ENCODE measurements at places on chromosomes 6 and 20.

- DNase-seq = no peak
Observed at GRCh38 chr20:34500823-34501222, 15.4 kb upstream of the DYNLRB1 start.

DNA sequence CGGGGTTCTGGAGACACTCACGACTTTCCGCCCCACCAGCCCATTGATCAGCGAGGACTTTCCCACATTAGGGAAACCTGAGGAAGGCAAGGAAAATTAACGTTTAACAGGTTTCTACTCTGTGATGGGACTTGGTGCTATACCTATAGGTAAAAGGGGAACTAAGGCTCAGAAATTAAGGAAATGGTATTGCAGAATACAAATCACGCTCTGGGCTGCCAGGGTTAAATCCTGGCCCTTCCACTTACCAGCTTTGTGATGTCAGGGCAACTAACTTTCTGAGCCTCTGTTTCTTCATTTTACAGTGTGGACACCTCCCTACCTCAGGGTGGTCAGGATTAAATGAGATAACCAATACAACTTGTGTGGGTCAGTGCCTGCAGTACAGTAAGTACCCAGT, 8.8 kb downstream of the GNL1 start:
- DNase-seq = no peak

GRCh38 chr6:84348801-84349200, 121.4 kb upstream of the CEP162 start:
- no peak for DNase-seq

DNA sequence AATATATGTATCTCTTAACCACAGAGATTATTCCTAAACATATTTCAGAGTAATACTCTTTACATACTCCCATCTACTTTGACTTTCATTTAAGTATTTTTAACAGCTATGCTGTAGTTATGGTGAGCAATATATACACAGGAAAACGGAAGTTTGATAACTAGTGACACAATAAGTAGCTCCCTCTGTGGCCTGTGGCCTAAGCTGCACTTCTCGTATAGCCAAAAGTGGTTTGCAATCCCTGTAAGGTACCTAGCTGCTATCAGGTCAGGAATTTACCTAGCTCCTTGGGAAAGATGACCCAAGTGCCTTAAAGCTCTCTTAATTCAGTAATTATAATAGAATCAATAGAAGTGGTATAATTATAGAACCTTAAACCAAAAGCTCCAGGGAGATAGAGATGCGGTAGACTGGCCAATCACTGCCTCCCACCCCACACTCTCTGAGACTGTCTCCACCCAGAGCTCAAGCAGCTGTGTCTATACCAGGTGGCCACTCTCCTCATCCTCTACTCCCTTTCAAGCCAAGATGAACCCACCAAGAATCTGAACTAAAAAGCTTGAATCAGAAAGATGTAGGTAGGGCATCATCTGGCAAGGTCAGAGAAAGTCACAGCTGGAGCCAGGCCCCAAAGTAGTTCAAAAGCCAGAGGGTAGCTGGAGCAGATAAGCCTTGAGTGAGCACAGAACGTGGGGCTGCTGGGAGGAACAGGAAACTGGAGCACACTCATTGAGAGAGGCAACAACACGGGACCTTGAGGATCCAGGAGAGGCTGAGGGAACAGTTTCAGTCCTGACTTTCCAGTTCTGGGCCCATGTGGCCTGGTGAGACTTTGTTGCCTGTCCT, 84.9 kb upstream of the ASF1A start:
- DNase-seq = no peak

DNA sequence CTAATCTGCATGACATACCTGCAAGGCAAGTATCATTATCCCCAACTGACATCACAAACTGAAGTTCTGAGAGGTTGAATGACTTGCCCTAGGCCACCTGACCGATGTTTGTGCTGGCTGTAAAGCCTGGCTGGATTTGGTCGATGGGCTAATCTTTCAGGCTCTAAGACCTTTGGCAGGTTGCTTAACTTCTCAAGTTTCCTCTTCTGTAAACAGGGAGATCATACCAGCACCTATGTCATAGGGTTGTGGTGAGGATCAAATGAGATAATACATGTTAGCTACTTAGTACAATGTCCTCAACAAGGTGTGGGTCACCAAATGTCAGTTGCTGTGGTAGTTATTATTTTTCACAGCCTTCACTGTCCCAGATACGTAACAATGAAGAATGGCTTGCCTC, 14.2 kb downstream of the ANKRD66 start:
- no peak for DNase-seq

DNA sequence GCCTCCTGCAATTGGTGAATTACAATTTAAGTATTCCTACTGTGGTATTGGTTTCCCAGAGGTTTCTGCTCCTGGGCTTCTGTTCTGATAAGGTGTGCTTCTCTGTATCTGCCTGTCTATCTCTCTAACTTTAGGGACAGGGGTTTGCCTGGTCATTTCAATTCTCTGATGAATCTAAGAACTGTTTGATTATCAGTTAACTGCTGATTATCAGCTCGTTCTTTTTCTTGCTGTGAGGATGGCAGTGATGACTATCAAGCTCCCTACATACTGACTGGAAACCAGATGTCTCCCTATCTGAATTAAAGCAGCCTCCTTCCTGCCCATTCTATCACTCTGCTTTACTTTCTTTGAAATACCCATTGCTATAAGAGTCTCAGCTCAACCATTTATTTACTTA, 120.5 kb downstream of the INSM1 start:
- peak; percentile 84 for DNase-seq

DNA sequence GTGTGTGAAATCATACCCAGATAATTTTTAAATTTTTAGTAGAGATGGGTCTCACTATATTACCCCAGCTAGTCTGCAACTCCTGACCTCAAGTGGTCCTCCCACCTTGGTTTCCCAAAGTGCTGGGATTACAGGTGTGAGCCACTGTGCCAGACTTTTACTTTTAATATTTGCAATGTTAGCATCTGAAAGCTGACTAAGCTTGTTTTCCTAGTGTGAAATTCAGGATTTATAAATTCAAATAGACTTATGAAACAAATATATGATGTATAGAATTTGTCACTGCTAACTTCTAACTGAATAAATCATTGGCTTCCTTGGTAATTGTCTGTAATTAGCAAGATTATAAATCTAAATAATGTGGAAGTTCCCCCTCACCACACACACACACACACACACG, 58.8 kb upstream of the SLC22A23 start:
- no peak for DNase-seq

GRCh38 chr6:17725083-17725482, 18.4 kb upstream of the NUP153 start:
- DNase-seq = peak; percentile 93

GRCh38 chr6:119921491-119922010, 572.0 kb upstream of the MAN1A1 start:
- DNase-seq = no peak

DNA sequence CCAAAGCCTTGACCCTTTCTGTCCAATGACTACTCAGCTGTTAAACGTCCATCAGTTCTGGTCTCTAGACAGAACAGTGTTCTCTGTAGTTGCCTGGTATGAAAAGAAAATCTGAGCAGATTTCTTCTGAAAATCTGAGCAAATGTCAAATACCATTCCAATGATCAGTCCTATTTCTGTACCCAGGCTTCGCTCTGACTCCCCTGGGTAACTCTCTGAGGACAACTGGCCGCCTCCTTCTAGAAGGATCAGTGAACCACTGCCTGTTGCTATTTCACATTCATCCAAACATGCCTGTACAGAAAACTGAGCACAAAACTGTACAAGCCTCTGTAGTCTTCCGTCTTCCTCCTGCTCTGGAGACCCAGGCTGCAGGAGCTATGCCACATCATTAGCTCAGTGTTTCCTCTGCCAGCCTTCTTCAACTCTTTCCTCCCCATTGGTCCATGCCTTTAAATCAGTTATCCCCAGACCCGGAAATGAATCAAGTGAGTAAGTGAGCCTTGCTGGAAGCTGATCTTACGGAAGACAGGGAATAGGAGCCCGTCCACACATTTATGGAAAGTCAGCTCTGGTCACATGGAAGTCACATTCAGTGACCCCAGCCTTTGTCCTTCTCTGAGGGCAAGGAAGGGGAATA, 63.3 kb downstream of the DAAM2 start:
- no peak for DNase-seq

- DNase-seq = peak; percentile 4
Observed at GRCh38 chr6:25250878-25251277, 28.3 kb upstream of the CARMIL1 start.

DNA sequence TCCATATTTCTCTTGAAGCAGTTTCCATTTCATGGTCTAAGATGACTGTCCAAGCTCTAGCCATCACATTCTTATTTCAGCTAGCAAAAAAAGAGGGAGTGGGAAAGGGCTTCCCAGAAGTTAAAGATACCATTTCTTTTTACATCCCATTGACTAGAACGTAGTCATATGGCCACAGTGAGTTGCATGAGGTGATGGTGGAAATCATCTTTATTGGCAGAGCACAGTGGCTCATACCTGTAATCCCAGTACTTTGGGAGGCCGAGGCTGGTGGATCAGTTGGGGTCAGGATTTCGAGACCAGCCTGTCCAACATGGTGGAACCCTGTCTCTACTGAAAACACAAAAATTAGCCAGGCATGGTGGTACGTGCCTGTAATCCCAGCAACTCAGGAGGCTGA, 99.6 kb downstream of the ISM1 start:
- no peak for DNase-seq

DNA sequence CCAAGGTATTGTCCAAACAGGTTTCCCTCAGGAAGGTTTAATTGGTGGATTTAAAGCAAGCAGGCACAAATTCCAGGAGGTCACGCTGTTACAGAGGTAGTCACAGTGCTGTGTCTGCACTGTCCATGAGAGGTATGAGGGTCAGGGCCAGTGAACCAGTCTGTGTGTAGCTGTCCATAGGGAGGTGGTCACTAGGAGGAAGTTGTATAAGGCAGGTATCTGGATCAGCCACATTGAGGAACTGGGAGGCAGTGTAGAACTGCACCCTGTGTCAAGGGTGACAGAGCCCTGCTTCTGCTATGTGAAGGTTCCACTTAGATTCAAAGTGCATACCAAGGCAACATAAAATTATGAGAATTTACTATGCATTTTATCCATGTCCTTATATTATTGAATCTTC, 73.3 kb downstream of the MAP3K4 start:
- DNase-seq = no peak

DNA sequence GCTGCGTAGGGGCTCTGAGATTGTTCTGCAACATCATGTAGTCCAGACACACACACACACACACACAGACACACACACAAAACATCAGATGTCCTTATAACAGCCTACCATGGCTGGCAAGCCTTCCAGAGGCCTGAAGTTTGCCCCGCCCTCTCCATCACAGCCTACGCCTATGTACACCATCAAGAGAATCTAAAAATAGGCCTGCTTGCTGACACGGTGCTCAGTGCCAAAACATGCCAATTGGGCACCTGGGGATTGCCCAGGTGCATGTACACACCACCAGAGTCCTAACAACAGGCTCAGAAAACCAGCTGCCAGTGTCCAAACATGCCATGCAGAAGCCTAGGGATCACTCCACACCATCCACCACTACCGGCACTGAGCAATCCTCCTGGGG, 391.7 kb upstream of the SPTLC3 start:
- DNase-seq = no peak

GRCh38 chr6:5462856-5463255, 201.5 kb downstream of the FARS2 start:
- no peak for DNase-seq

- DNase-seq = peak; percentile 64
Observed at GRCh38 chr6:34491091-34491430, 25.2 kb downstream of the PACSIN1 start.

GRCh38 chr20:7210910-7211309, 443.4 kb downstream of the BMP2 start:
- no peak for DNase-seq

DNA sequence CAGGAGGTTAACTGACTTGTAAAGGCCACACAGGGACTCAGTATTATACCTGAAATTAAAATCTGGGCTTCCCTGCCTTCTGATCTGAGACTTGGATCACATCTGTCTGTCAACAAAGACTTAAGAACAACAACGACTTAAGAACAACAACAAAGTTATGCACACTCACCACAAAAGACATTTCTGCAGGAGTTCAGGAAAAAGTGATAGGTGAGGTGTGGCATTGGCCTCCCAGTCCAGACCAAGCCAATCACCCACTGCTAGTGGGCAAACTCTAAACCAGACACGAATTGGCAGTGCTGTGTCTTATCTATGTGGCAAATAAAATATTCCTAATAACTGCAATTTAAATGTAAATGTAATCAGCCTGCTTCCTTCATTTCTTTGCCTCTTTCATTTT, 61.3 kb downstream of the PRDM1 start:
- DNase-seq = no peak

DNA sequence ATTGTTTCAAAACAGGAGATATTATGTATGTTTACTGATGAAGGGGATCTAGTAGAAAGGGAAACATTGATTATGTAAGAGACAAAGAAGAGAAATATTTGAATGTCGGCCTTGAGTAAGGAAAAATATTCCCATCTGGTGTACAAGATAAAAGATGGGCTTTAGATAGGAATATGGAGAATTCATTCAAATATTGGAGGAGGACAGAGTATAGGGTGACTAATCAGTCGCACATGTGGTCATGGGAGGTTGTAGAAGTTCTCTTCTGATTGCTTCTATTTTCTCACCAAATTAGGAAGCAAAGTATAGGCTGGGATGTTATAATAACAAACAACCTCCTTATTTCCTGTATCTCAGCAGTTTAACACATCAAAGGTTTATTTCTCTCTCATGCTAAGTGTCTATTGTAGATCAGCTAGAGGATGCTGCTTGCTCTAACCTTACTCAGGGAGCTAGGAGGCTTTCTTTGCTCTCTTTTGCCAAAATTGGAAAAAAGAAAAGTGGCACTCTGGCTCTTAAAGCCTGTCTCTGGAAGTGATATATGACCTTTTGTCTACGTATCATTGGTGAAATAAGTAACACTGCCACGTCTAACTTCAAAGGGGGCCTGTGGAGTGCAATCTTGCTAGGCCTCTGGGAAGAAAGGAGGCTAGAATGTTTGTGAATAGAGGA, 1.2 kb upstream of the HDDC2 start:
- DNase-seq = no peak

DNA sequence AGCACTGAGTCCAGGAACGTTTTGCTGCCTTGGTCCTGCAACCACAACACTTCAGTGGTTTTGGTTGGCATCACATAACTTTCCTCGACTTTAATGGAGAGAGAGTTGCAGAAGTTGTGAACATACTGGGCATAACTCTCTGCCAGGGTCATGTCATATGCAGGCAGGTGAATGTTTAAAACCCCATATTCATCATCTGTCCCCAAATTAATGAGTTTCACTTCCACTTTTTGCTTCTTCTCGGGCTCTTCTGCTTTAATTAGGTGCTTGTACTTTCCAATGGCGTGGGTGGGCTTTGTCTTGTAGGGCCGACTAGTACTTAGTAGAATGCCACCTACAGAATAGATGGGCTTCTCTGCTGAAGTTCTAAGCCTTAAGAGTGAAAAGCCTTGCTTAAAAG, 45.2 kb upstream of the TFAP2A start:
- no peak for DNase-seq

- DNase-seq = no peak
Observed at GRCh38 chr6:36223706-36224105, 27.2 kb downstream of the BRPF3 start.

GRCh38 chr20:40291493-40292135, 397.4 kb downstream of the MAFB start:
- DNase-seq = no peak

Measured in mesendoderm (in vitro differentiated cells).